ENCODE measurements at places on chromosomes 7 and 10. TPM values are rescaled to one million over a fixed set of nuclear protein-coding genes. Genes with fewer than 3 reads are reported as not detected.

The C10orf62 gene
- total RNA-seq: not detected

DNA sequence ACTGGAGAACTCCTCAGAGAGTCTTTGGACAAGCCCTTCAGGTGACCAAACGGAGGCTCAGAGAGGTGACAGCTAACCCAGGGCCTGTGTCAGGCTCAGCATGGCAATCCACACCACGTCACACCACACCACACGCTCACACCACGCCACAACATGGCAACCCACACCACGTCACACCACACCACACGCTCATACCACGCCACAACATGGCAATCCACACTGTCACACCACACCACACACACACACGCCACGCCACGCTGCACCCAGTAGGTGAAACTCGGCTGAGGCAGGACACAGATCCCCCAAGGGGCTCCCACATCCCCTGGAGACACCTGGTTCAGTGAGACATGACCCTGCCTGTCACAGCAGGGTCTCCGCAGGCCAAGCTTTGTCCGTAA is 107.3 kb downstream of the PDGFA start:
- no peak for DNase-seq

GRCh38 chr10:88913788-88914187 is 33.7 kb downstream of the STAMBPL1 start:
- no peak for DNase-seq

DNA sequence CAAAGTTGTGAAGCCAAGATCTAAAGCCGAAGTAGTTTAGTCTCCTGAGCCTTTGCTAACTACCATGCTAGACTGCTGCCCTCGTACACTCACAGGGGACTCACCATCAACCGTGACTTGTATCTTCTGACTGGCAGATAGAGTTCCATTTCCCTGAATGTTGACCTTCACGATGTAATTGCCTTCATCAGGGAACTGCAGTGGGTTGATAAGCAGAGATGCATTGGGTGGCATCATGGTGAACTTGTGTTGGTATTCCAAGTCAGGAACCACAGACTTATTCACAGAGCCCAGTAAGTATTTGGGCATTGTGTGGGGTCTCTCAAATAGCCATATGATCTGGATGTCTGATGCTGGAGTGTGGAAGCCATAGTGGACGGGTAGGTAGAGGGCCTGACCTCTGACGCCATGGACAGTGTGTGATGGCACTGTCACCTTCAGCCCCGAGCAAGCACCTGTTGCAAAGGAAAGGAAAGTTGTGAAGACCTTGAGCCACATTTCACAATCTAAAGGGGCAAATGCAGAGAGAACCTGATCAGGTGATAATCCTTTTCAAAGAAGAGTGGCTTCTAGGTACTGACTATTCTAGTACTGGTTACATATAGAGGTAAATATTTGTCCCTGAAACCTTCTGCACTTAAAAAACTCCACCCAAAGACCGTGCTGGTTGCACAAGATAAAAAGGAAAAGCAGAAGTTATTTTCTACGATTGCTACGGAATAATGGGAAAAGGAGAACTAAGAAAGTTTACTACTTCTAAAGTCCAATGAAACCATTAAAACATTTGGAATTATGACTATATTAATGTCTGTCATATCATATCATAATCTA is 7.1 kb downstream of the HEPACAM2 start:
- no peak for DNase-seq

DNA sequence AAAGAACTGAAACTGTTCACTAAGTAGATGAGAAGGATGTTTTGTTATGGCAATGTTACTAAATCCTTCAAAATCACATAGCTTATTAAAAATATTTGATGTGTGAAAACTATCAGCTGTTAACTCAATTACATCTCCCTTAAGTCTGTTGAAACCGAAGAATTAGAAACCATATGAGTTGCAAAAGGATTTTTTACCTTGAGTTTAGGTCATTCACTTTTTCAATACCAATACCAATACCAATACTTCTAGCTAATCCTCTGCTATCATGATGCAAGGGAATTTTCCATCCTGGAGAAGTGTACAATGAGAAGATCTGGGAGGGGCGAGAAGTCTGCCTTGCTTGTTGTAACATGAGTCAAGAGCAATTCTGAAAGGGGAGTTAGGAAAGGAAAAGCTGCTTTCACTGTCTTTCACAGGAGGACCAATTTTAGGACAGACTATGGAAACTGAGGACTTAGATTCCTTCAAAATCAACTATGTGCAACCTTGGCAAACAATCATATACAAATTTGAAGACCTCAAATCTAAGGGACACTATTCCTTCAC is 199.7 kb downstream of the IMMP2L start:
- peak; percentile 32 for DNase-seq

The RFC2 gene
- 77.1 TPM for total RNA-seq

GRCh38 chr10:95560278-95561176 is 644 bp downstream of the SORBS1 start:
- peak; percentile 33 for DNase-seq

DNA sequence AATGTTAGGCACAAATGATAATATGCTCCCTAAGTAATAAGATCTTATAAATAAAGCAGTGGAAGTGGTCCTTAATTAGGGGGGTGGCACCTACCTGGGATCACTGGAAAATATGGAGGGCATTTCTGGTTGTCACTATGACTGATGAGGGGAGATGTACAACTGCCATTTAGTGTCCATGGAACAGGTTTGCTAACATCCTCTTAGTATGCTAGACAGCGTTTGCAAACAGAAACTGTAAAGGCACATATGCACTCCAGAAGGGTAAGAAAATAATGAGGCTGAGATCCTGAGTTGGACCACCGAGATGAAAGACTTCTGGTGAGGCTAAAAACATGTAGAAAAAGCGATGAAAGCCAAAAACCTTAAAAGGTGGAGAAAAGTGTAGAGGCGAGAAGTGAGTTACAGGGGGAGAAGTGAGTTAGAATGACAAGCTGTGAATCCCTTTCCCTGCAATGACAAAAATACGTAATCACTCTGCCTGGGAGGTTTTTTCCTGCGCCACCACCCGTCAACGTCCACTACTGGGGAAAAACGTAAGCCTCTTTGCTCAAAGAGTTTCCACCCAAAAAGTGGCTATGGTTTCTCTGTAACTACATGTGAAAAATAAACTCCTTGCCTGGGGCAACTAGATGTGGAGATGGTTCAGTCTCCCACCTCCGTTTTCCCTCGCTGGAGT is 767 bp downstream of the KRIT1 start:
- no peak for DNase-seq

GRCh38 chr10:121485436-121486139 is 112.7 kb downstream of the FGFR2 start:
- no peak for DNase-seq

- no peak for DNase-seq
Measured at GRCh38 chr10:61487506-61487905, 34.3 kb upstream of the TMEM26 start.

DNA sequence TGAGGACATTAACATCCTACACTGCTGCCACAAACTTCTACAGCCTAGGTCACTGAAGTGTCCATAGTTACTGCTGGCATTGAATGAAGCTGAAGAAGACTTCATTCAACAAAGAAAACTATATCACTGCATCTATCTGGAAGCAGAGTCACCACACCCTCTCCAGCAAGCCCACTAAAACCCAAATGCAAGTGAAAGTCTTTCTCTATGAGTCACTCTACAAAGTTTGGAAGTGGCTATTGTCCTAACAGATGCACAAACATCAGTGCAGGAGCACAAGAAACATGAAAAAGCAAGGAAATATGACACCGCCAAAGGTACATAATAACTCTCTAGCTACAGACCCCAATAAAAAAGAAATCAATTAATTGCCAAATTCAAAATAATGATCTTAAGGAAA is 43.5 kb upstream of the CAMK2B start:
- peak; percentile 66 for DNase-seq

The RAB19 gene
- total RNA-seq: not detected

- no peak for DNase-seq
Measured at GRCh38 chr10:36681751-36682632, 443.4 kb upstream of the ANKRD30A start.

DNA sequence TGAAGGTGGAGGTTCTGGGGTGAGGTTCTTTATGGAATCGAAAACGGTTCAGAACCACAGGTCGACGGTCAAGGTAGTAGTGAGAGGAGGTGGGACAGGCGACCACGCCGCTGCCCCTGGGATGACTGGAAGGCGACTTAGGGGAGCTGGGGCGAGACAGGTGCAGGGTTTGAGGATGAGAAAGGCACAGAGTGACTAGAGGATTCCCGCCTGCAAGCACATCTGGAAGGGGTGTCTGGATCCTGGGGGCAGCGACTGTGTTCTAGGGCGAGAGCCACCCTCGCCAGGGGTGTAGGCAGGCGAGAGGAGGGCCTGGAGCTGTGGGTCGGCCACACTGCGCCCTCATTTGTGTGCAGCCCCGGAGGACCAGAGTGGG is 468 bp upstream of the IRF5 start:
- DNase-seq: no peak

DNA sequence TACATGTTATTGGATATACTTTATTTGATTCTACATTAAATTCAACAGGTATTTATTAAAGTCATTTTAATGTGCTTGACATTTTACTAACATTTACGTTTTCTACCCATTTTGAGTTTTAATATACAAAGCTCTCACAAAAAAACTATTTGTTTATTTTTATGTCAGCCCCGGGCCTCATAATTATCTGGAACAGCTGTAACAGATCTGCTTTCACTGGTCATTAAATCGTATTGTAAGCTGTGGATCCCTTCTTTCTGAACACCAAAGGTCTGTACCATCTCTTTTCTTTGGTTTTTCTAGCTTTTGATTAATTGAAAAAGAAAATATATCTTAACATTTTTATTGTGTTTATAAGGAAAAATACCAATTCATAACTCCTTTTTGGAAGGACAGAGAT is 73.5 kb downstream of the SEMA3E start:
- no peak for DNase-seq

- no peak for DNase-seq
Measured at GRCh38 chr10:112802411-112803022, 147.5 kb upstream of the TCF7L2 start.

GRCh38 chr10:27911539-27911938 is 87.3 kb downstream of the ODAD2 start:
- no peak for DNase-seq

- peak; percentile 78 for DNase-seq
Measured at GRCh38 chr10:35433851-35434426, 97.6 kb downstream of the CCNY start.

The VSTM4 gene
- 1.8 TPM for total RNA-seq

DNA sequence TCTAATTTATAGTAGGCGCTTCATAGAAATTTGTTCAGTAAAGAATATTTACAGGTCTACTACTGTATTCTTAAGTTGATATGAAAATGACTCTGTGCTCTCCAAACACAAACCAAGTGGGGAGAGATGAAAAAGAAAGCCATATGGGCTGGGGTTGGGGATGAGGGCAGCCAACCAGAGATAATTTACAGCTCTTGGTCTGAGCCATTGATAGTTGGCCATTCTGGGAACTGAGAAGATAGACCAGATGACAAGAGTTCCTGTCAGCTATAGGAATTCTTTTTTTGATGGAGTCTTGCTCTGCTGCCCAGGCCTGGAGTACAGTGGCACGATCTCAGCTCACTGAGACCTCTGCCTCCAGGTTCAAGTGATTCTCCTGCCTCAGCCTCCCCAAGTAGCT is 57.4 kb downstream of the LAMB4 start:
- DNase-seq: no peak

The CALCR gene
- total RNA-seq: not detected

The UCN3 gene
- total RNA-seq: not detected

The CCDC172 gene
- not detected for total RNA-seq

The NOD1 gene
- total RNA-seq: 6.2 TPM

The AOC1 gene
- not detected for total RNA-seq

GRCh38 chr7:30841801-30842541 is 69.7 kb upstream of the AQP1 start:
- DNase-seq: no peak

The APBB1IP gene
- not detected for total RNA-seq

- peak; percentile 44 for DNase-seq
Measured at GRCh38 chr10:73625004-73625883, 16.0 kb downstream of the MYOZ1 start.

DNA sequence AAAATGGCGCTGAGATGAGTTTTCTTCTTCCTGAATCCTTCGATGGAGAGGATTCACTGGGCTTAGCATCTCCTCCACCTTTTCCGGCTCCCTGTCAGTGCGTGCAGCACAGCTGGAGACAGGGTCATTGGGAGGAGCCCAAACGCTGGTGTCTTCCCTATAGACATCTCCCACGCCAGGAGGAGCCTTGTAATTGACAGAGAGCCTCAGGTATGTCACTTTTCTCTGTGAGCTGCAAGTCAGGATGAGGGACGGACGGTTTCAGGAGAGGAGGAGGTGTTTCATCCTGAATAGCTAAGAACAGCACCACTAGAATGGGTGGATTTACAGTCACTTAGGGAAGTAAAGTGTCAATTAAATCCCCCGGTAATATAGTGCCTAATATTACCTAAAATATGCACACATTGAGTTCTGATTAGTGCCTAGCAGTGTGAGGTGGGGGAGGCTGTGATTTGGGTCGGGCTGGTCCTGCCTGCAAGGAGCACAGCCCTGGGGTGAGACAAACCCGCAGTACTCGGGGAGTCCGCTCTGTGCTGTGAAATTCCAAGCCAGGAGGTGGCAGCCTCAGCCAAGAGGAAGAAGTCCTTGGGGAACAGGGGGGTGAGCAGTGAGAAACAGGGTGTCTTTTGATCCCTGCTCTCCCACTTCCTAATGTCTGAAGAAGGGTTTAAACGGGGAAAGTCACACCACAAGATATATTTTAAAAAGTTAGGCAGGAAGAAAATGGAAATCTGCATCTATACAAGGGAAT is 28.2 kb downstream of the IL15RA start:
- DNase-seq: no peak

All from SJSA1 (cell line).